ENCODE measurements at places on chromosomes 13 and 19.

GRCh38 chr13:70424928-70425327, 316.7 kb upstream of the KLHL1 start:
- no peak for DNase-seq

DNA sequence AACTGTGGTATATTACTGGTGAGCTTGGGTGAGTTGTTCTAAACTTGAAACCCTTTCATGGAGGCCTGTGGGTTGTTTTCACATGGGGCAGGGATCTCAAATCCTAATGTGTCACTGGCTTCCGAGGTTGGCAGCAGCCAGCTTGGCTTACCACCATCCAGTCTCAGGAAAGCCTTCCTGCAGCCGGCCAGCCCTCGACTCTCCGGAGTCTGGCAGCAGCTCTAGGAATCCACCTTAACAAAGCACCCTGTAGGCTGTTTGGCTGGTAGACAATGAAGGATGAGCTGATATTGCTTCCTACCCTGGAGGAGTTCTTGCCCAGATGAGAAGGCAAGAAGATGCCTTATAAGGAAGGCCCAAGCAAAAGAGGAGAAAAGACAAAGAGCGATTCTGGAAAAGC, 188.3 kb downstream of the KLF12 start:
- no peak for DNase-seq

DNA sequence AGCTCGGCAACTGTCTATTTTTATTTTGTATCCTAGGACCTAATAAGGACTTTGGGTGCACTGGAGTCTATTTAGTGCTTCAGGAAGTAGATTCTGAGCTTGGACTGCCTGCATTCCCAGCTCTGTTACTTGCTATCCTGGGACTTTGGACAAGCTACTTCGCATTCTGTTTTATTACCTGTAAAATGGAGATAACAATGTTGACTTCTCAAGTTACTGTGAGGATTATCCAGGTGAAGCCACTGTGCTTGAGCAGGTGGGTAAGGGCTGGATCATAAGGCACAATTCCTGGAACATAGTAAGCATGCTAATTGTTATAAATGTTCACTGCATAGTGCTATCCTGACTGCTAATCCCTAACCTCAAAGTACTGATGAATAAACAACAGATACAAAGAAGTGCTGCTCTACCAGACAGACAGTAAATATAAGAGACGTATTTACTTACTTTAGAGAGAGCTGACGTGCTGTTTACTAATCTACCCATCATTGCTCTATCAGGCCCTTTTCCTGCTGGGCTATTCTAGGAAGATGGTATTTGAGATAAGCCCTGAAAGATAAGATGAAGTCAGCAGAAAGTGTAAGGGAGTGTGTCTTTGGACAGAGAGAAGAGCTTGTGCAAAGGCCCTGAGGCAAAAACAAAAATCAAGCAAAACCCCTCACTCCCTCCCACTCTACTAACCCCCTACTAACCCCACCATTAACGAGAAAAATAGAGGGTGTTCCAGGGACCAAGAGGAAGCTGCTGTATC, 50.8 kb upstream of the FLT1 start:
- DNase-seq, result no peak

DNA sequence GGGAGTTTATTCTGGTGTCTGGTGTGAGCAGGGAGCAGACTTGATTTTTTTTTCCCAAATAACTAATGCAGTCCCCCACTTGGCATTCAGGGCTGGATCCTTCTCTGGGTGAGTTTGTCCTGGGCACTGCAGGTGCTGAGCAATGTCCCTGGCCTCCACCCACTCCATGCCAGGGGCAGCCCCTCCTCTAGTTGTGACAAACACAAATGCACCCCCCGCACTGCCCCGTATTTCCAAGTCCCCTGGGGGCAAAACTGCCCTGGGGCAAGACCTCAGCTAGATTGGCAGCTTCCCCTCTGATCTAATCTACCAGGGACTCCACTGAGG, 6.4 kb downstream of the MOB3A start:
- no peak for DNase-seq

DNA sequence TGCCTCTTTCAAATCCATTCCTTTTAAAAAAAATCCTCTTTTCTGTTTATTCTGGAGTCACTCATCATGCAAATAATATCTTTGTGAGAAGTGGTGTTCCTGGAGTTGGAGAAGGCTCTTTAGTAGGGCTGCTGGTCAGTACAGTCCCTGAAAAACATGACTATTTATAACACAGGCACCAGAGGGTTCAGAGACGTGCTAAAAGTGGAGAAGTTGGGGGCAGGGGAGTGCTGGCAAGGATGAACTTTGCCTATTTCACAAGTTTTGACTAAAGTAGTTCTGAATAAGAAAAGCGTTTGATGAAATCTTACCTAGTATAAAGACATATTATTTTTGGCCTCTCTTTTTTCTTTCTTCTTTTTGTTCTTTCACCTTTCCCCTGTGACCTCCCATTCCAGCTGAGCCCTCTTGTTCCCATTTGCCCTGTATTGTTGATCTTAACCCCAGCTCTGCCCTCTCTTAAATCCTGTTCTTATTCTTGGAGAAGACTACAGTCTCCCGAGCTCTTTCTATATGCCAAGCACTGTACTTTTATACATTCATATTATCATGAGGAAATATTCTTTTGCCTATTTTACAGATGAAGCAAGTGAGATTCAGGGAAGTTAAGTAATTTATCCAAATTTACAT, 129.1 kb downstream of the TM9SF2 start:
- no peak for DNase-seq

GRCh38 chr13:21399741-21400140, 59.4 kb downstream of the ZDHHC20 start:
- no peak for DNase-seq

GRCh38 chr13:93411186-93411680, 184.6 kb downstream of the GPC6 start:
- DNase-seq, result no peak

GRCh38 chr13:44967704-44968433, 21.4 kb downstream of the NUFIP1 start:
- DNase-seq, result no peak

GRCh38 chr19:6853868-6854267, 33.5 kb upstream of the ADGRE1 start:
- no peak for DNase-seq

DNA sequence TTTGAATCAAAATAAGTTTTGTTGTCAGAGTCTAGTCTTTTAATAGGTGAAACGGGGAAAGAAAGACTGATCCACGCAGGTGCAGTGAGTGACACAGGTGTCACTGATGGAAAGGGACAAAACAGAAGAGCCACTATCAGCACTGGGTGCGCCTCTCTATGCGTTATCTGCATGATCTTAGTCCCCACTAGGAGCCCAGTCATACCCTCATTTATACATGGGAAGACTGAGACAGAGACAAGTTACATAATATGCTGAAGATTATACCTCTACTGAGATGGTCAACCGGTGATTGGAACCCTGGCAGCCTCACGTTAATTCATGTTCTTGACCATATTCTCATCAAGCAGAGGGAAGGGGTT, 3.4 kb downstream of the LRCH1 start:
- DNase-seq, result no peak

- no peak for DNase-seq
These were observed 853.8 kb upstream of the MIR17HG start for GRCh38 chr13:90493667-90494066.

DNA sequence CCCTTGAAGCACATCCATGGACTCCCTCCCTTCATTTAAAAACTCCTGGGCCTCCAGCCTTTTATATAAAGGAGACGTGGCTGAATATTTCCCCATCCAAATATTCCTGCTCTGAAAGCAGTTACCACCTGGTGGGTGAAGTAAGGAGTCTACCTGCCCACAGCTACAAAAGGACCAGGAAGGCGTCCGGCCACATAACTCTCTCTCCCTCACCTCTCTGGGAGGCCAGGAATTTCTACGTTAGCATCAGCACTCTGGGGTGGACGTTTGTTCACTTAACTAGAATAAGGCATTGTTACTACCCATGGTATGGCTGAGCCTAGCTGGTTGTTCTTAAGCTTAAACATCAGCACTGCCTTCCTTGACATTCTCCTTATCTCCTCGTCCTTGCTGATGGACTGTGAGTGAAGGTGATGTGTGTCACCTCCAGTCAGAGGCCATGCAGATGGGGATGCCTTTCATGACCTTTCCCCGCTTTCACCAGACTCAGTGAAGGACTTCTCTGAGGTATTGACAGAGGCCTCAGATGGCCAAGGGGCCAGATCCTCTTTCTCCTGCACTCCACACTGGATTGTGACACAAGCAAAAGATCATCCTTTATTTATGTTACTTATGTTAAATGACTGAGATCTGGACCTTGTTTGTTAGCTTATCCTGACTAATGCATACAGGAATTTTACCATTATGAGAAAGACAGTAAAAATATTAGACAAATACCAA, 22.2 kb upstream of the KPNA3 start:
- no peak for DNase-seq

DNA sequence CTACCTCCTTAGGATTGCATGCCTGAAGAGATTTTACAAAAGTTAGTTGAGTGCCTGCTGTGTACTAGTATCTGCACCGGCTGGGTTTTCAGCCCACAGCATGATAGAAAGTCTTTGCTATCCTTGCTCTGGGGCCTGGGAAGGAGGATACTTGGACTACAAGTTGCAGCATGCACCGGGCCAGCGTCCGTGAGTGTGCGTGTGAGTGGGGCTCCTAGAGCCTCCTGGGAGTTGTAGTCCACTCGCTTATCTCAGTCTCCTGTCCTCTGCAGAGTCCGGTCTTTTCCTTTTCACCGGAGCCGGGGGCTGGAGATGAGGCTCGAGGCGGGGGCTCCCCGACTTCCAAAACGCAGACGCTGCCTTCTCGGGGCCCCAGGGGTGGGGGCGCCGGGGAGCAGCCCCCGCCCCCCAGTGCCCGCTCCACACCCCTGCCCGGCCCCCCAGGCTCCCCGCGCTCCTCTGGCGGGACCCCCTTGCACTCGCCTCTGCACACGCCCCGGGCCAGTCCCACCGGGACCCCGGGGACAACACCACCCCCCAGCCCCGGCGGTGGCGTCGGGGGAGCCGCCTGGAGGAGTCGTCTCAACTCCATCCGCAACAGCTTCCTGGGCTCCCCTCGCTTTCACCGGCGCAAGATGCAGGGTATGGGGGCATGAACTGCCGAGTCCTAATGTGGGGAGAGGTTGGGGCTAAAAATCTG, 20.6 kb downstream of the BRSK1 start:
- DNase-seq, result no peak
